NCI-H526 (cell line): ENCODE measurements at places on chromosomes 2 and 18.
A peak's percentile ranks its signal among the peaks of the same experiment; 100 is the strongest.

- no peak for DNase-seq
Measured at GRCh38 chr18:47582093-47582492, 330.6 kb upstream of the SKOR2 start.

- DNase-seq, result no peak
Measured at GRCh38 chr2:85185431-85185940, 52.3 kb downstream of the TCF7L1 start.

DNA sequence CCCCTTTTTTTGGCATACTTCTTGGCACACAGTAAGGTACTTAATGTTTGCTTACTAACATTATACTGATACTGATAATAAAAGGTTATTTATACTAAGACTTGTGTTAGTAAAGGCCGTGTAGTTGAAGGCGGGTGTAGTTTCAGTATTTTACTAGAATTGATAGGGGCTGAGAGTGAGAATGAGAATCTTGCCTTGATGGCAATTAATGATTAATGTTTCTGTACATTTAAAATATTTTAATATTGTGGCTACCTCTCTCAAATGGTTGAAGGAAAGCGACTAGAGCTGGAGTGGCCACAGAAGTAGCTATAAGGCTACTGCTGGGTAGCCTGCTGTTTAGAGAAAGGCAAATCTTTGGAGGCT is 29.3 kb downstream of the PELI1 start:
- DNase-seq, result no peak

DNA sequence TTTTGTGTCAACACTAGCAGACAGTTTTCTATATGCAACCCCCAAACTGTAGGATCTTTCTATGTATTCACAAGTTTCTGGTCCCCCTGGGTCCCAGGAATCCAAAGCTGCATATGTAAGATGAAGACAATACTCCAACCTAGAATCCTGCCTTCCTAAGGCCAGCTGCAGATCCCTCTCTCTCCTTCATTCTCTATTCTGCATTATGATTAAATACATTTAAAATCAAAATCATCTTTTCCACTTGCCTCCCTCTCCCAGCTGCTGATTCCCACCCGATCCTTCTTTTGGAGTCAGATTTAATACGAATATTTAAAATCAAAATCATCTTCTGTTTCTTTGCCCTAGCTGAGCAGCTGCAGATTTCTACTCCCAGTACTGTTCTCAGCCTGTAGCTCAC is 783.0 kb upstream of the ZEB2 start:
- no peak for DNase-seq

DNA sequence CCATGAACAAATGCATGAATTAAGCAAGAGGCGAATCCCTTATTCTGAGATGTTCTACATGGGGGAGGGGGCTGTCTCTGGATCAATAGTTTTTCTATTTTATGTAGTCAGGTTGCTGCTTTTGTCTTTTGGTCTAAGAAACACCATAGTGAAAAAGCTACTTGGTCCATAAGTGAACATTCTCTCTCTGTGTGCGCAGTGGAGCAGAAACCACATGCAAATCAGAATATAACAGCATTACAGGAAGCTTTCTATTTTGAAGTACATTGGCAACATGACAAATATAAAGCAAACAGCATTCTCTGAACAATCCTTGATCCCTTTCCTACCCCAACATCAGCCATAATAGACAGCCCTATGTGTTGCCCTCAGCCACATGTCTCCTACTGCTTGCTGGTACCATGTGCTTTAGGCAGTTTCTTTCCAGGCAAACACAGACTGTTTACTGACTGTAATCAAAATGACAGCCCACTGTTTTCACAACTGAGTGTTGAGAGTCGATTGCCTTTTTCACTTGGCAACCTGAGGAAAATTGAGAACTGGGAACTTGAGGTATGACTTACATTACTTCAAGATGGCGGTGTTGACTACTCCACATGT is 10.6 kb downstream of the SCN3A start:
- peak; percentile 91 for DNase-seq

DNA sequence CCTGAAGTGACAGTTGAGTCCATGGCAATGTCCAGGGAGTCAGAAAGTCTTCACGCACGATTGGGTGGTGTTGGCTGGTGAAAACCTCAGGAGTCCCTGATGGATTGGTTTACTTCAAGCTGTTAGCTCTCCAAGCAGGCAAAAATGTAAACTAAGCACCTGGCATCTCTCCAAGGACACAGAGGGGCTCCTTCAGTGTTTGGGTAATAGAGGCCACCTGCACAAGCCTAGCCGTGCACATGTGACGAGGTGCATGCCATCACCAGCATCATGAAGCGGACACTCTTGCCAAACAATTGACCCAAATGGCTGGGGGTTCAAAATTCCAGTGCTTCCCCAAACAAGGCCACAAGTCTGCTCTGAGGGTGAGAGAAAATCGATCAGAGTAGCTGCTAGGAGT is 104.7 kb upstream of the CD302 start:
- DNase-seq, result no peak

GRCh38 chr2:121044412-121044811 is 240.6 kb downstream of the TFCP2L1 start:
- no peak for DNase-seq

GRCh38 chr18:69002233-69002632 is 204.4 kb downstream of the CCDC102B start:
- DNase-seq, result no peak

DNA sequence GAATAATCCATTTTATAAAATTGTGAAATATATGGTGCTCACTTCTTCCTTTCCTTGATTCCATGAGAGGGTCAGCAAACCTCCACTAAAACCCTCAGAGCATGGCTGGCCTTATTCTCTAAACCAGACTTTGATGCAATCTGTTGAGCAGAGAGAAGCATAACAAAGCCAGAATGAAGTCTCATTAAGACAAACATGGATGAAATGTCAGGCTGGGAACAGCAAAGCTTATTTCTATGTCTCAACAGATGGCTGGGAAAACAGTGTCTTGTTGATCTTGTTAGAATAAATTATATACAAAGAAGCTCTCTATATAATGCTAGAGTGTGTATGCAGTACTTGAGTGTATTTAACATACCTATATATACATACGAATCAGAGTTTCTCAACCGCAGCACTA is 227.1 kb upstream of the LYPD1 start:
- no peak for DNase-seq

GRCh38 chr2:229713371-229714079 is 830 bp downstream of the DNER start:
- DNase-seq, result no peak

DNA sequence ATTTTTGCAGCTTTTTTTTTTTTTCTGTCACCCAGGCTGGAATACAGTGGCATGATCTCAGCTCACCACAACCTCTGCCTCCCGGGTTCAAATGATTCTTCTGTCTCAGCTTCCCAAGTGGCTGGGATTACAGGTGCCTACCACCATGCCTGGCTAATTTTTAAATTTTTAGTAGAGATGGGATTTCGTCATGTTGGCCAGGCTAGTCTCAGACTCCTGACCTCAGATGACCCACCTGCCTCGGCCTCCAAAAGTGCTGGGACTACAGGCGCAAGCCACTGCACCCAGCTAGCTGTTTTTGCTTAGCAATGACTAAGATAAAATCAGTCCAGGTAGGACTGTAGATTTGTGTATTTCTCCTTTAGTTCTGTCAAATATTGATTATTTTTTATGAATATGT is 403.7 kb downstream of the PID1 start:
- DNase-seq, result no peak

GRCh38 chr2:55175254-55176093 is 56.6 kb downstream of the CLHC1 start:
- DNase-seq, result peak; percentile 78

GRCh38 chr2:98908931-98909316 is 27.1 kb downstream of the CRACDL start:
- peak; percentile 58 for DNase-seq

GRCh38 chr2:36507408-36507812 is 90.6 kb downstream of the FEZ2 start:
- DNase-seq, result peak; percentile 37

GRCh38 chr2:191234376-191234775 is 10.8 kb upstream of the MYO1B start:
- no peak for DNase-seq

DNA sequence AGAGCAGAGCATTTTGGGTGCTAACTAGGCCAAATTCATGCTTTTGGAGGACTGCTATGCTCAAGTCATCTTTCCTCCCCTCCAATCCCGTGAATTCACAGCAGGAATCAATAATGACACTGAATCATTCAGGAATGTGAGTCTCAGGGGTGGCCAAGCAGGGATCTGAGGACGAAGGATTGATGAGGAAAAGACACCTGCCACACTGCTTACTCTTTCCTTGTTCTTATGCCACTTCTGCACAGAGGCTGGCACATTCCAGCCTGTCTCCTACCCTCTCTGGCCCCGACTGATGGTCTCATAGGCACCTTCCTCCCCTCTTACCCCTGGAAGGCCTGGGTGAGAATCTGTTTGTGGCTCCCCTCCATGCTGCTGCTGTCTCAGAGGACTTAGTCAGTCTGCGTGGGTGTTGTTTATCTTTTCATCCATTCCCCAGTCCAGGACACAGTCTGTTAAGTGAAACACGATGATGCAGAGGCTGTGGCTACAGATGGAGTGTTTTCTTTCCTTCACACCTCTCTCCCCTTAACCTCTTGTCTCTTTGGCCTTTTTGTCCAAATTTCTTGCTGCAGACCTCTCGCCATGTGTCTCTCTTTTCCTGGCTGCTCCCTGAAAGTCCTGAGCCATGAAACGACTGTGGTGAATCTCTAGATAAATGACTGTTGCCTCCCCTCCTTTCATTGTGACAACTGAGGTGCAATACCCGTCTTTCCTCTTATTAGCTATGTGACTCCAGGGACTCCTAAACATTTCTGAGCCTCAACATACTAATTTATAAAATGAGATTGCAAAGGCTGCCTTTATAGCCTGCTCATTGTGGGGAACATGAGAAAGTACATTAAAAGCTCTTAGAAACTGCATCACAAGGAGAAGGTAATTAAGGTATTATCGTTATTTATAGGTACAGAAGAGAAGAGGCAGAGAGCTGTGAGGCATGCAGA is 86.9 kb downstream of the RDH14 start:
- no peak for DNase-seq

- no peak for DNase-seq
Measured at GRCh38 chr18:78072375-78072774, 822.7 kb downstream of the GALR1 start.
